ENCODE measurements at places on chromosomes 2 and 18. TPM values are rescaled to one million over a fixed set of nuclear protein-coding genes. Genes with fewer than 3 reads are reported as not detected.

GRCh38 chr18:24878289-24878688 is 417.9 kb downstream of the HRH4 start:
- no peak overlapping the region for H3K27ac ChIP-seq
- DNase-seq: peak; percentile 3
- H3K36me3 ChIP-seq: no peaks in the 10 kb centered on the region
- no peak overlapping the region for H3K4me3 ChIP-seq

GRCh38 chr2:25851740-25852503 is 26.4 kb downstream of the ASXL2 start:
- DNase-seq: peak; percentile 67
- peaks cover 3% of the 10 kb centered on the region for H3K36me3 ChIP-seq
- no peaks in the 10 kb centered on the region for H3K4me1 ChIP-seq
- H3K27me3 ChIP-seq: no peaks in the 10 kb centered on the region

DNA sequence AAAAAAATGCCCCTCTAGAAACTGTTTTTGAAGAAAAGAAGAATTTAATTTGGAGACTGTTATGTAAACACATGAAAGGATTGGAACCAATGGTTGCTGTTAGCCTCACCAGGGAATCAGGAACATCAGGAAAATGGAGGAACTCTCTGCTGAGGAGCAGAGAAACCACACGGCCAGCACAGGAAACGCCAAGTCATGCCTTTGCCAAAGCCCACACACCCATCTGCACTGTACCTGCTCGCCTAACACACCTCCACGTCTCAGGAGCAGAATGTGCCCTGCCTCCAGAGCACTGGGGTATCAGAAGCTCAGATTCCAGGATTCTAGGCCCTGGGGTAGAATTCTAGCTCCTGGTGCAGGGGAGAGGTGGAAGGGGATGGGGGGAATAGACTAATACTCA is 9.8 kb upstream of the SCYGR1 start:
- H3K27me3 ChIP-seq: no peaks in the 10 kb centered on the region
- no peaks in the 10 kb centered on the region for H3K4me1 ChIP-seq
- no peak overlapping the region for H3K27ac ChIP-seq
- no peak for DNase-seq
- no peaks in the 10 kb centered on the region for H3K36me3 ChIP-seq
- no peak overlapping the region for H3K4me3 ChIP-seq

ZDBF2 gene
- polyA plus RNA-seq: 3.1 TPM

DNA sequence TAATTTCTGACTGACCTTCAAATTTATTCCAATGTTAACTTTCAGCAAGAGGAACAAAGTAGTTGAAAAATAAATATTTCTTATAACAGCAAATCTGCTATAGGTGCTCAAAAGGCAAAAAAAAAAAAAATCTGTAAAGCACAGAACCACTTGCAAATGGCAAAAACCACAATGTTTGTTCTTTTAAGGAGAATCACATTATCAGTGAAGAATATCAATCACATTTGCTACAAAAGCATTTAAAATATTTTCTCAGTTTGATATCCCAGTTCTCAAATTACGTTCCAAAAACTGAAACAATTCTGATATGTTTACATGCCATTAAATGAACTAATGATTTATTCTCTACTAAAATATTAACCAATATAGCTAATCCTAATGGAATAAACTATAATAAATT is 163.3 kb downstream of the METTL4 start:
- H3K4me1 ChIP-seq: no peaks in the 10 kb centered on the region
- no peak for DNase-seq
- H3K27ac ChIP-seq: no peak overlapping the region
- no peaks in the 10 kb centered on the region for H3K36me3 ChIP-seq
- no peaks in the 10 kb centered on the region for H3K27me3 ChIP-seq
- no peak overlapping the region for H3K4me3 ChIP-seq

GRCh38 chr2:121076885-121077549 is 208.0 kb downstream of the TFCP2L1 start:
- H3K27me3 ChIP-seq: peaks cover 14% of the 10 kb centered on the region
- H3K4me1 ChIP-seq: no peaks in the 10 kb centered on the region
- H3K36me3 ChIP-seq: no peaks in the 10 kb centered on the region
- peak; percentile 40 for DNase-seq
- no peak overlapping the region for H3K27ac ChIP-seq

- H3K36me3 ChIP-seq: no peaks in the 10 kb centered on the region
- DNase-seq: no peak
- no peaks in the 10 kb centered on the region for H3K27me3 ChIP-seq
- H3K4me3 ChIP-seq: no peak overlapping the region
- peaks cover 2% of the 10 kb centered on the region for H3K4me1 ChIP-seq
- no peak overlapping the region for H3K27ac ChIP-seq
These were observed 86.9 kb upstream of the ARL5A start for GRCh38 chr2:151914989-151915628.

DNA sequence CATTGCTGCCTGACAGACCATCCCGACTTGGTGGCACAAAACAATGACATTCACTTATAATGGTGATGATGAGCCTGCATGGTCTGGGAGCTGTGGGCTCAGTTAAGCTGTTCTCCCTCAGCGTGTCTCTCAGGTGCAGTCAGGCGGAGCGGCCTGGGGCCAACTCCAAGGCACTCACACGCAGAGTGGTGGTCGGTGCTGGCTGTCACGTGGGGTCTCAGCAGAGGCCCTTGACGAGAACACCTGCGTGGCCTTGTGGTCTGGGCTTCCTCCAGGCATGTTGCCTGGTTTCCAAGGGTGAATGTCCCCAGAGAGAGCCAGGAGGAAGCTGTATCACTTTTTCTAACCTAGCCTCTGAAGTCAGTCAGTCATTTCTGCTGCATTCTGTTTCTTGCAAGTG is 29.8 kb downstream of the ARMC9 start:
- no peaks in the 10 kb centered on the region for H3K36me3 ChIP-seq
- peak; percentile 14 for DNase-seq
- H3K4me3 ChIP-seq: no peak overlapping the region
- peak overlapping the region; percentile 15 for H3K27ac ChIP-seq
- no peaks in the 10 kb centered on the region for H3K27me3 ChIP-seq

CD207 gene
- polyA plus RNA-seq: 2.6 TPM

DNA sequence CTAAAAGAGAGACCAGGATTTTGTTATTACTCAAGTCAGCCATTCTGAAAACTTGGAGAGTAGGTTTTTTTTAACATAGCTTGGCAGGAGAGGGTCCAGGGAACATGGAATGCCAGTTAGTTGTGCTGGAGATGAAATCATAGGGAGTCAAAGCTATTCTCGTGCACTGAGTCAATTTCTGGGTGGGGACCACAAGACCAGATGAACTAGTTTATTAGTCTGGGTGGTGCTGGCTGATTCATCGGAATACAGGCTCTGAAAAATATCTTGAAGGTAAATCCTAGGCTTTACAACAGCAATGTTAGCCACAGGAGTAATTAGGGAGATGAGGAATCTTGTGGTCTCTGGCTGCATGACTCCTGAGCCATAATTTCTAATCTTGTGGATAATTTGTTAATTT is 921.4 kb downstream of the TRIB2 start:
- DNase-seq: no peak
- H3K27me3 ChIP-seq: no peaks in the 10 kb centered on the region
- H3K27ac ChIP-seq: no peak overlapping the region
- H3K4me3 ChIP-seq: no peak overlapping the region
- no peaks in the 10 kb centered on the region for H3K4me1 ChIP-seq

STPG4 gene
- 0.05 TPM for polyA plus RNA-seq

- H3K36me3 ChIP-seq: no peaks in the 10 kb centered on the region
- no peaks in the 10 kb centered on the region for H3K4me1 ChIP-seq
- H3K27me3 ChIP-seq: no peaks in the 10 kb centered on the region
These were observed 12.1 kb upstream of the ZNF516 start for GRCh38 chr18:76506974-76507764.

DNA sequence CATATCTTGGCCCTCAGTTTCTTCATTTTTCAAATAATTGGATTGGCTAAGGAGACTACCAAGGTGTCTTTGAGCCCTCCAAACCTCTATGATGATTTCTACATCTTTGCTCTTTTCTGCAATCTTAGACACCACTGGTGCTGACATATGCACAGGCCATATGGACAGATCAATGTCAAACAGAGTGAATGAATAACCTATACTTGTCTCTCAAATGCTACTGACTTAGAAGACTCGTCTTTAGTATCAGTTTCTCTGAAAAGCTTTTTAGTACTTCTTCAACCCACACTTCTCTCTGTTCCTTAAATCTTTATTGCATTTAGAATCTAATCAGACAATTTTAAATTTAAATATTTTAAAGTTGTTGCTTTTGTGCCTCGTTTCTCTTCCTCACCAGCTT is 258.2 kb downstream of the LTBP1 start:
- H3K4me3 ChIP-seq: no peak overlapping the region
- H3K27me3 ChIP-seq: no peaks in the 10 kb centered on the region
- H3K36me3 ChIP-seq: no peaks in the 10 kb centered on the region
- no peak overlapping the region for H3K27ac ChIP-seq
- H3K4me1 ChIP-seq: no peaks in the 10 kb centered on the region

REG3A gene
- 0.82 TPM for polyA plus RNA-seq

HEATR5B gene
- polyA plus RNA-seq: 10.4 TPM

DNA sequence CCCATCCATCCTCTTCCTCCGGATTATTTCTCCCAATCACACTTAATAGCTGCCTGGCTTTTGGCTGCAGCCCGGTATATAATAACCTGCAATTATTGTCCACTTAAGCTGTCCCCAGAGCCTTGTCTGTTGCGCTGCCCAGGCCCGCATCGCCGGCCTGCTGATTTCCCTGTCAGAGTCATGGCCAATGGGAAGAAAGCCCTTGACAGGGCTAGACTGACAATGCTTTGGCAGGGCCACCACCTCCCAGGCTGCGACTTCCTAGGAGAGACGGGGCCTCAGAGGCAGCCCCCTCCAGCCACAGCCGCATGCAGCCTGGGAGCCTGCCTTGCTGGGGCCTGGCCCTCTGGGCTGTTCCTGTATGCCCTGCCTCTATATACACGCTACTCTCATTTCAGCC is 10.0 kb upstream of the CELF4 start:
- H3K27me3 ChIP-seq: no peaks in the 10 kb centered on the region
- no peaks in the 10 kb centered on the region for H3K4me1 ChIP-seq
- no peak for DNase-seq
- no peaks in the 10 kb centered on the region for H3K36me3 ChIP-seq

DNA sequence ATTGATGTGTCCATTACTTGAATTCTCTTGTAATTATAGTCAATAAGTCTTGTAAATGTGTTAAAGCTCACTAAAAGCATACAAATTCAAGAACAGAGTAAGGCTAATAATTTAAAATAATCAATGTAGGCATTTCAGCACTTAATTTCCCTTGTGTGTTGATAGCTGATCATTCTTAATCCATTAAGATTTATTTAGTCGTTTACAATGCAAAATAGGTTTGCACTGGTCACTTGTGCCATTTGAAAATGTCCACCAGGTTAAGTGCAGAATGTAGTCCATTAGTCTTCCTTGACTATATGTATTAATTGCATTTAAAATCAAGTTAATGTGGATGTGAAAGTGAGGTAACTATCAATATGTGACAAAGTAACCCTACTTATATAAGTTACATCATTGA is 39.4 kb downstream of the ZNF407 start:
- no peak for DNase-seq
- no peak overlapping the region for H3K4me3 ChIP-seq
- peaks cover 15% of the 10 kb centered on the region for H3K4me1 ChIP-seq

- DNase-seq: no peak
- no peak overlapping the region for H3K4me3 ChIP-seq
- no peak overlapping the region for H3K27ac ChIP-seq
- no peaks in the 10 kb centered on the region for H3K27me3 ChIP-seq
- H3K4me1 ChIP-seq: no peaks in the 10 kb centered on the region
- H3K36me3 ChIP-seq: no peaks in the 10 kb centered on the region
These were observed 45.4 kb downstream of the RASGRP3 start for GRCh38 chr2:33521791-33522281.

DNA sequence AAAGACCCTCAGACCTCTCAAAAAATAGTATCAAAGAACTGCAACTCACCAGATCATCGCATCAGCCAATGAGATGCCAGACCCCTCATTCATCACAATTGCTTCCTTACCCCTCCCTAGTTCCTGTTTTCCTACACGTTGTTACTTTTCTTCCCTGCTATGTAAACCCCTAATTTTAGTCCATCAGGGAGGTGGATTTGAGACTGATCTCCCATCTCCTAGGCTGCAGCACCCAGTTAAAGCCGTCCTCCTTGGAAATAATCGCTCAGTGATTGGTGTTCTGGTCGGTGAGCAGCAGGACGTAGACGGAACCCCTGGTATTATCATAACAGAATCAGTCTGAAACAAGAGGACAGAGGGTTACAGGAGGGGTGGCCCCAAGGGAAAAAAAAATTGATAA is 44.0 kb upstream of the MAP4K4 start:
- DNase-seq: no peak
- no peak overlapping the region for H3K4me3 ChIP-seq
- no peak overlapping the region for H3K27ac ChIP-seq
- H3K27me3 ChIP-seq: no peaks in the 10 kb centered on the region
- H3K4me1 ChIP-seq: no peaks in the 10 kb centered on the region

DNA sequence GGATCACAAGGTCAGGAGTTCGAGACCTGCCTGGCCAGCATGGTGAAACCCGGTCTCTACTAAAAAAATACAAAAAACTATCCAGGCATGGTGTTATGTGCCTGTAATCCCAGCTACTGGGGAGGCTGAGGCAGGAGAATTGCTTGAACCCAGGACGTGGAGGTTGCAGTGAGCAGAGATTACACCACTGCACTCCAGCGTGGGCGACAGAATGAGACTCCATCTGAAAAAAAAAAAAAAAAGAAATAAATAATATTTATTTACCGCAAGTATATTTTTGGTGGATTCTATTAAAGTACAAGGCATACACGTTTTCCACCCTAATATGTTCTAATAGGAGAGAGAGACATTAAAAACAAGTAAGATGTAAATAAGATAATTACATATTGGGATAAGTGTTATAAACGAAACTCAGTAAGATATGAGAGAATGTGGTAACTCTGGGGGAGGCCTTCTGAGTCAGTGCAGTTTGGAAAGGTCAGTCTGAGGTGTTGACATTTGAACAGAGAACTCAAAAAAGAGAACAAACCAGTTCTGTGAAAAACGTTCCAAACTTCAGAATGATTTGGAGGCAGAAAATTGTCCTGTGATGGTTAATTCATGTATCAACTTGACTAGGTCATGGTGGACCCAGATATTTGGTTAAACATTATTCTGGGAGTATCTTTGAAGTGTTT is 8.8 kb upstream of the POLI start:
- no peak overlapping the region for H3K4me3 ChIP-seq
- peaks cover 3% of the 10 kb centered on the region for H3K4me1 ChIP-seq
- no peak overlapping the region for H3K27ac ChIP-seq
- H3K27me3 ChIP-seq: no peaks in the 10 kb centered on the region
- no peaks in the 10 kb centered on the region for H3K36me3 ChIP-seq

DNA sequence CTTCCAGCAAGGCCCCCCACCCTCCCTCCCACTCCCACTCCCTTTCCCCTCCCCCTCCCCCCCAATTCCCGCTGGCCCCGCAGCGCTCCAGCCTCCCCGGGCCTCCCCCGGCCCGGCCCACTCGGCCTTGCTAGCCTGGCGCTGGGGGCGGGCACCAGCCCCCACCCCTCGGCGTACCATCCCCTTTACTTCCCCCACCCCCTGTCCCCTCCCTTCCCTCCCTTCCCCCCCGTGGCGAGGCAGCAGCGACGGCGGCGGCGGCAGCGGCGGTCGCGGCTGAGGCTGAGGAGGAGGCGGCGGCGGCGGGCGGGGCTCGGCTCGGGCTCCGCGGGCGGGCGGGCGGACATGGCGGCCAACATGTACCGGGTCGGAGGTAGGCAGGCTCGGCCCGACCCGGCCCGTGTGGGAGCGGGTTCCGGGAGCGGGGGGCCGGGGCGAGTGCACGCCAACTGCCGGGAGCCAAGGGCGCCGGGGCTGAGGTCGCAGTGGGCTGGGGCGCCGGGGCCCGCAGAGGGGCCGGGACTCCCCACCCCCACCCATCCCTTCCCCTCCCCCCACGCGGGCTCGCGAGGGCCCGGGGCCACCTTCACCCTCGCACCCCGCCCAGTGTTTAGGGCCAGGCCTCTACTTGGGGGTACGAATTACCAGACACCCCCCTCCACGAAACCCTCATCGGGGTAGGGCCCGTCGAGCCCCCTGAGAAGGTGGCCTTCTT is at the start of gene MTA3:
Gene MTA3, plus strand, starts transcription at position 232 of the 715 bp plus-strand sequence. Its CDS starts 114 bp downstream, at position 346.
- H3K36me3 ChIP-seq: peaks cover 9% of the 10 kb centered on the region
- H3K4me1 ChIP-seq: peaks cover 66% of the 10 kb centered on the region
- H3K27me3 ChIP-seq: no peaks in the 10 kb centered on the region
- H3K27ac ChIP-seq: peak within 1 kb of the TSS; percentile 97

PDE1A gene
- 13.0 TPM for polyA plus RNA-seq

All from thymus (tissue), 14 donors.